ENCODE measurements at places on chromosomes 11 and 22. TPM values are rescaled to one million over a fixed set of nuclear protein-coding genes. Genes with fewer than 3 reads are reported as not detected.

CASP5 gene
- not detected for total RNA-seq

SCN4B gene
- total RNA-seq = 0.35 TPM

KCNJ5 gene
- total RNA-seq = not detected

CCDC89 gene
- not detected for total RNA-seq

OR8K1 gene
- not detected for total RNA-seq

PLEKHB1 gene
- not detected for total RNA-seq

B4GALNT4 gene
- 49.8 TPM for total RNA-seq

CLMP gene
- 109 TPM for total RNA-seq

ADAMTS8 gene
- 2.6 TPM for total RNA-seq

PIK3C2A gene
- 21.7 TPM for total RNA-seq

TMEM191B gene
- not detected for total RNA-seq

BLID gene
- not detected for total RNA-seq

C22orf15 gene
- not detected for total RNA-seq

ASPHD2 gene
- total RNA-seq = 3.4 TPM

SCGB1D4 gene
- total RNA-seq = not detected

SLC22A12 gene
- total RNA-seq = not detected

RPUSD4 gene
- 18.8 TPM for total RNA-seq

ROBO3 gene
- total RNA-seq = 19.3 TPM

TBC1D10A gene
- total RNA-seq = 17.5 TPM

OR9Q2 gene
- not detected for total RNA-seq

FREY1 gene
- 5.0 TPM for total RNA-seq

APOA1 gene
- not detected for total RNA-seq

SPTBN2 gene
- 25.8 TPM for total RNA-seq

RIMBP3C gene
- 0.49 TPM for total RNA-seq

PRODH gene
- total RNA-seq = not detected
